ENCODE measurements at places on chromosomes 12 and 14.

- no peak for DNase-seq
Observed at GRCh38 chr14:29463727-29464395, 463.8 kb downstream of the PRKD1 start.

DNA sequence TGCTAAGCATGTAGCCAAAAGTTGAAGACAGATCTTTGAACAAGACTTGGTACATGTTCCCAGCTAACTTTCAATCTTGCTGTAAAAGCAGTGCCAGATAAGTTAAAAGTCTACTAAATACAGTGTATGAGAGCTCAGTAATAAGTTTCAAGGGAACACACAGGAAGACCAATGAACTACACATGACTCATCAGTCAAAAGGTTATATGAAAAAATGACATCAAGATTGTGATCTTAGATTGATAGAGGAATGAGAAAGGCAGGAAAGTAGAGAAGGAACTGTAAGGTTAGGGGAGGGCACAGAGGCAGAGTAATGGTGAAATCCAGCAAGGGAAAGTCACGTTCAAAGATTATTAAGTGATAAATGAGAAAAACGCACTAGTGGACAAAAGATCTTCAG lies 249.9 kb upstream of the FLRT2 start:
- DNase-seq, result no peak

- no peak for DNase-seq
Observed at GRCh38 chr14:77086951-77087350, 11.1 kb upstream of the CIPC start.

GRCh38 chr14:50607181-50607580 lies 47.2 kb downstream of the ATL1 start:
- no peak for DNase-seq

- no peak for DNase-seq
Observed at GRCh38 chr12:46342562-46343033, 30.0 kb downstream of the SLC38A2 start.

DNA sequence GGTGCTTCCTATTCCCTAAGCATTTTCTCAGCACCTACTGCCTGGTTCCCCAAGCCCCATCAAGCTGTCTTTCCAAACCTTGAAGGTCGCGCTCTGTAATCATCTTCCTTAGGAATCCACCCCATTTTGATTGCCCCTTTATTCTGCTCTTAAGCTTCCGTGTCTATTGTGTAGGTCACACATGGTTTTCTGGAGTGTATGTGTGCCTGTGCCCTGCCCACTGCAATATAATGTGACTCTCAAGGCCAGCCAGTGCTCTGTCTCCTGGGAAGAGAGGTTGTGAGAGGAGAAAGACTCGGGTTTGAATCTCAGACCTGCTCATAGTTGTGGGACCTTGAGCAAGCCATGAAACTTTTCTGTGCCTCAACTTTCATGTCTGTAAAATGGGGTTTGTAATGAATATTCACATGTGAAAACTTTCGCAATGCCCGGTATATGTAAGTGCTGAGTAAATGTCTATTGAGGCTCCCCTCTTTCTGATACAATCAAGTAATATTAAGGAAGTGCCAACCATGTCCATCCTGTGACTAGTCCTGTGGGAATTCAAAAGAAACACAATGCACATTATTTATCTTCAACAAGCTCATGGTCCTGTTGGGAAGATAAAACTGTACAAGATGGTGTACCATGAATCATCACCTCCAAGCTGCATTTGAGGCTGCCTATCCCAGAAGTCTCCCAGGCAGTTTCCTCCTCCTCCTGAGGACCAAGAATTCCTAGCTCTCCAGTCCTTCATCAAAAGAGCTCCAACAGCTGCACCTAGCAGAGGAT lies 774 bp upstream of the KRT75 start:
- DNase-seq, result no peak

DNA sequence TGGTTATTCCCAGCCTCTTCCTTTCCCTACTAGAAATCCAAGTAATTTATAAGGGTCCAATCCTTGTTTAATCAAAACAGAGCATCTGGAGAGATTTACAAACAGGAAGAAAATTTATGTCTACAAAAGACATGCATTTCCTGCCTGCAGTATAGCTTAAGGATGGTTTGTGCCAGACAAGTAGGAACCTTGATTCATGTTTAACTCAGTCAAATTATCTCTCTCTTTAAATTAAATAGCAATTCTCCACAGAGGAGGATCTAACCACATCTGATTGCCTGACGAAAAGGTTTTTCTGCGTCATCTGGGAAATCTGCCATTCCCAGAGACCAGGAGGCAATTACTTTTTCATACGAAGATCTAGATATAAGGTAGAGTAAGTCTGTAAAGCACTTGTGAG lies 105.2 kb downstream of the ZFC3H1 start:
- DNase-seq, result peak; percentile 86

DNA sequence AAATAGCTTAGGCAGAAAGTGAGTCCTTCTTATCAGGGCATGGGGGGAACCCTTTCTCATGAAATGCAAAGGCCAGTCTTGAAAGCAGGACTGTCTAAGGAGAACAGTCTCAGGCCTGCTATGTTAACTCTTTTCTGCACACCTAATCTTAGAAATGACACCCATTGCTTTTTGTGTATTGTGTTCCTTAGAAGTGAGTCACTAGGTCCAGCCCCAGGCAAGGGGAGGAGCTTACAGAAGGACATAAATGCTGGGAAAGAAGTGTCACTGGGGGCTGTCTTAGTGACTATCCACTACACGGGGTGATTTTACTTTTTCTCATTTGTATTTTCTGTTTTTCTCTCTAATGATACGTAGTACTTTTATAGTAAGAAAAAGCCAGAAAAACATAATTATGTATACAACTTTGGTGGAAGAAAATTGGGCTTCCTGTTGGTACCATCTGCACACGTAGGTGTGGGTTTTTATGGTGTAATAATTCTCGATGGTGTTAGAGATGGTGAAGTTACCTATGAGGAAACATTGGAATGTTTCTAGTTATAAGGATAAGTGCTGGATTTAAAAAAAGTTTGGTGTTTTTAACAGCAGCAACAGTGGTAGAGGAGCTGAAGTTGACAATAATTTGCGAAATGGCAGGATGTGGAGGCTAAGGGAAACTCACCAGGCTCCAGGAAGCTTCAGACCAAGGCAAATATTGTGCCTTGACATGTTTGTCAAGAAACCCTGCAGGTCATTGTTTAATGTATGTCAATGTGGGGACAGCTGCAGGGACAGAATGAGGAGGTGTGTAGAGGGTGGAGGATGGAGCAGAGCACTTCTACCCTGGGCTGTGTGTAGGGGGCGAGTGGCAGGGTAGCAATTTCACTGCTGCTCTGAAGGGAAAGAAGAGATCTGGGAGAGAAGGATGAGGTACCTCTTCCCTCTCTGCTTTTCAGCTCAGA lies 214.9 kb downstream of the KTN1 start:
- DNase-seq, result no peak

- no peak for DNase-seq
Observed at GRCh38 chr14:101397206-101397605, 164.1 kb upstream of the DIO3 start.

DNA sequence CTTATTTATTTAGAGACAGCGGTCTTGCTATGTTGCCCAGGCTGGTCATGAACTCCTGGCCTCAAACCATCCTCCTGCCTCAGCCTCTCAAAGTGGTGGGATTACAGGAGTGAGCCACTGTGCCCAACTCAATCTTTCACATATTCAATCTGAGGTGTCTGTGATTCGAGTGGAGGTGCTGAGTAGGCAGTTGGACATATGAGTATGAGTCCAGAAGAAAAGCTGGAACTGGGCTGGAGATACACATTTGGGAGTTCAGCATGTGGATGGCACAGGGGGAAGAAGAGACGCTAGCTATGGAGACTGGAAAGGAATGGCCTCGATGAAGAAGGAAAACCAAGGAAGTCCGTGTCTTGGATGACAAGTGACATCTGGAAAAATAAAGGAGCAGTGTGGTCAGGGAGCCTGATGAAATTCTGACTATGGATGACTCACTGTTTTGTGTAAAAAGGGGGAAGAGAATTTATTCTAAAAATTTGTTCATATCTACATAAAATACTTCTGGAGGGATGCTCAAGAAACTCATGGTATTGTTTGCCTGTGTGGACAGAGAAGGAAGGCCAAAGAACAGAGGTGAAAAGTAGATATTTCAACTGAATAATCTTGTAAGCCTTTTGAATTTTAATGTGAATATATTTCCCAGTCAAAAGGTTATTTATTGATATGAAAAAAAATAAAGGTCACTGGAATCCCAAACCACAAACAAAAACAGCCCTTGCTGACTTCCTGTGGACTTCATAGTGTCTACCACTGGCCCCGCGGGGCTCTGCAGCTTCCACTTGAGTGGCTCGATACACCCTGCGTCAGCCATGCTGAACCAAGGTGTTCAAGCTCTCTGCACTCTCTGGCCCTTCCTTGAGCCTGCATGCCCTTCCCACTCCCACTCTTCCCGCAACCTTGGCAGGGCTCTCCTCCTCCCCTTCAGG lies 8.9 kb upstream of the LTA4H start:
- no peak for DNase-seq

GRCh38 chr12:47377414-47378221 lies 297.9 kb upstream of the AMIGO2 start:
- DNase-seq, result no peak

DNA sequence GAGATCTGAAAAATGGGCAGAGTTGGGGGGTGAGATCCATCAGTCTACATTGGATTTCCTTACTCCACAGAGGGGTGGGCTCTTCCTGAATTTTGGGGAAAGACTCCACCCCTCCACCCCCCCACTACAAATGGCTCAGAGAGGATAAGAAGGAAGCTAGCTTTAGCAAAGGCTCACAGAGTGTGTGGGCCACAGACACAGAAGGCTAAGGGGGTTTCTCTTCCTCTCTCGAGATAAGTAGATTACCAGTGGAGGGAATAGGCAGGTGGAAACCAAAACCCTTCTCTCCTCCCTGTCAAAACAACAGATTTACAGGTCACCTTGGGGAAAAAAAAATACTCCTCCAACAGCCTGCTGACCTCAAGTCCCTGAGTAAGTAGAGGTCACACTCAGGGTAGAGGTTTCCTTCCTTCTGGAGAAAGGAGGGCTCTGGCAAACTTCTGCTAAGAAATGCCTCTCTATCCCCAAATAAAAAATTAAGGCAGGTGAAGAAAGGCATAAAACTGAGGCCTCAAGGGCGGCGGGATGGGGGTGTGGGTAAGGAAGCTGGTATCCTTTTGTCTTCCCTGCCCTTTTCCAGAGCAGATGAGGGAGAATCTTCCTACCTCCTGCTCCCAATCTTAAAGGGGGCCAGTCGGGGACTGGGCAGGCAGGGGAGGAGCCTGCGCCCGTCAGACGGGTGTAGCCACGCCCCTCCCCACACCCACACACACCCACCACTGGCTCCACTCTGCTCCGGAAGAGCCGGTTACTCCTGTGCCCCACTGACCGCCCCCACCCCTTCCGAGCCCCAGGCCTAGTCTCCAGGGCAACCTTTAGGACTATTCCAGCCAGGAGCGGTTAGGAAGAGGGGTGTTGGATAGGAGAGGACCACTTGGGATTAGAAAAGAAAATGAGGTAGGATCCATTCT lies 1.9 kb upstream of the BAZ2A start:
- no peak for DNase-seq

DNA sequence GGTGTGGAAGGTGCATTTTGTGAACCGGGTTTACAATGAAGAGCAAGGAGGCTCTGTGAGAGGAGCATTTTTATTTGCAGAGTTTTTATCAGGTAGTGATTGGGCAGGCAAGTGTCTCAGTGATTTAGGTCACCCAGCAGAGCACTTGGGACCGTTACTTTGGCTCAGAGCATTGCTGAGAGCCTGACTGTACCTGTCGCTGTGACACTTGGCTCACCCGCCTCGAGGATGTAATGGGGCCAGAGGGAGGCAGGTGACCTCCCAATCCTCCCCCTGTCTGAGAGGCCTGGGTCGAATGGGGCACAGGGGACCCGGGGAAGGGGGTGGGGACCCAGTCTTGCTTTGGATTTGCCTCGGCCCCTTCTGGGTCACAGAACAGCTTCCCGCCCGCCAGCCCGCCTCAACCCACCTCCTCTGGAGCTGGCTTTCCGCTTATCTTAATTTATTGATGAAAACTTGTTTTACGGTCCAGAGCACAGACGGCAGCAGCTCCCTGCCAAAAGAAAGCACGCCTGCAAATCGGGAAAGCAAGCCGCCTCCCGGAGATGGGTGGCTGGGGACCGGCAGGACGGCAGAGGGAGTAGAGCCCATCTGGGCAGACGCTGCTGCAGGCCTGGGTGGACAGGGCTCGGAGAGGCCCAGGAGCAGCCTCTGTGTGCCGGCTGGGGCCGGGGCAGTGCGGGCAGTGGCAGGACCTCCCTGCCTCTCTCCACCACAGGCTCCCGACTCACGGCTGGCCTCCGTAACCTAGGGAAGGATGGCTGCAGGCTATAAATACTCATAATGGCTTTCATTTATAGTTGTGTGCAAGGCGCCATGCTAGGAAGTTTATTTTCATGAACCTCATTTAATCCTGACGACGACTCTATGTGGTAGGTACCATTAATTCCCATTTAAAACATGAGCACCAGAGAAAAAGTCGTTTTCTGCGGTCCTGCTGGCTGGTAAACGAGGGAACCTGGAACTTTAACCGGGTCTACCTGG lies 187.1 kb downstream of the TSPAN9 start:
- no peak for DNase-seq

DNA sequence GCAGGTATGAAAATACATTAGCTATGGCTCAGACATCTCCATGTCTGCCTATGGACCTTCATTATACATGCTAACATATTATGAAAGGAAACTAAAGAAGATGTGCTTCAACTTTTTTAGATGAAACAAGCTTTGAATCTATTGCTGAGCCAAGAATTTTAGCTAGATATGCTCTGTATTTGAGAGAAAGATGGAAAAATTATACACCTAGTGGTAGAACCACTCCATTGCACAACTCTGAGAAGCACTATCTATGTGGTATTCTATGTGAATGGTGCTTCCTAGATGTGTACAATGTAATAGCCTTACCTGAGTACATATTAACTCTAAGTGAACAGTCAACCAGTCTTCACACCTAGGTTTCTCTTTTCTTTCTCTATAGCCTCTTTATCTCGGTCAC lies 17.3 kb downstream of the EPYC start:
- no peak for DNase-seq

DNA sequence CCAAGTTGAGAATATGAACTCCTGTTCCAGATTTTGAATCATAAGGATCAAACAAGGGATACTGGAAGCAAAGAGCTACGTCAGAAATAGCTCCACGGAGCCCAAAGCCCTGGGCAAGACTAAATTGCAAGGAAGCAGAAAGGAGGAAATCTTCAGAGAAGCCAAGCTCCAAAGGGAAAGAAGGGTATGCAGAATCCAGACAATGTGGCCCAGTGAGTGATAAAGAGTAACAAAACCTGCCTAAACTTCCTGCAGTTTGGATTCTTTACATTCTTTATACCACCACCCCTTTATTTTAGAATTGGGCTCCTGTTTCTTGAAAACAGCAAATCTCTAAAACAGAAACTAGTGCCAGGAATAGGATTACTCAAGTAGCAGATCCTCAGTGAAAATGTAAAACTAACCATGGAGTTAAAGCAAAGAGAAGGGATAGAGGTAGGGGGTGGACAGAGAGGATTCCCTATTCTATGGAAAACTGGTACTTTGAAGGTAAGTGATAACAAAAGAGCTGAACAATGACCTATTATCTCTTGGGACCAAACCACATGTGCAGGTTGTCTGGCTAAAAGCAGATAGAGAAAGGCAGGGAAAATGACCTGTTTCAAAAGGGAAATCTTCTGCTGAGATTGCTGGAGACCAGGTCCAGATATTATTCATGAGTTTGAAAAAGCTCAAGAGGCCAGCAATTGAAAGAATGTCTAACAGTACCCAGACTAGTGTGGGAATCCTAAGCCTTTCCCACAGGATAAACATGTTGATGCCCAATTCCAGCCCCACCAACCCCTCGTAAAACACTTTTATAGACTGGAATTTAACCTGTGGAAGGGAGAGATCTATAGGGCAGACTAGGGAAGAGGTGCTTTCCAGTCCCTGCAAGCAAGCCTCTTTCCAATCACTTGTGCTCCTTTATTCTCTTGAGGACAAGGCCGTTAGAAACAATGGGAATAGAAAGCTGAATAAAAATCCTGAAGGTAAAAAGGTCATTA lies 24.5 kb downstream of the MBIP start:
- no peak for DNase-seq

Measured in SK-N-MC (cell line).